ENCODE measurements at places on chromosomes 4 and X.

DNA sequence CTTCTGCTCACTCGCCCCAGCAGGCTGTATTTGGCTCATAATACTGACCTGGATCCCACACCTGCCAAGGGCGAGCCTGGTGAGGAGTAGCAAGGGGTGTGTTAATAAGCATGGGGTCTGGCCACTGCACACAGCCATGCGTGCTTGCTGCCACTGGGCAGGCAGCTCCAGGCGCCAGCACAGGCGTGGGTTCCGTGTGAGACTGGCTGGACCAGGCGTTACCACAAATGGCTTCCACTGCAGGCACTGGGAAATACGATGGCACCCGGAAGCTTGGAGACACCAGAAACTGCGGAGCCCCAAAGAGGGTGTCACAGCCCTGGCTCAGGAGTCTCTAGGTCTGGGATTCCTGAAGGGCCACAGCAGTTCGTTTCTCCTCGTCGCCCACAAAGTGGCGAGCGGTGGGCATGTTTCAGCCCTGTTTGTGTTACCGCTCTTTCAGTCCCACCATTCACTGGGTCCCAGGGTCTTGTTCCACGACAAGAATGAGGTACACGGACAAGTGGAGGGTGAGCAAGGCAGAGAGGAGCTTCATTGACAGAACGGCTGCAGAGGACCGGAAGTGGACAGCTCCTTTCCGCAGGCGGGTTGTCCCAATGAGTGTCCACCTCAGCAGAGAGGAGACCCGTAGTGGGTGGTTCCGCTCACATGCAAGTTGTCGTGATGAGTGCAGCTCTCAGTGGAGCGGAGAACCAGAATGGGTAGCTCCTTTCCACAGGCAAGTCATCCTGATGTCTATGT is 428.9 kb downstream of the EPHA5 start:
- DNase-seq, result no peak

DNA sequence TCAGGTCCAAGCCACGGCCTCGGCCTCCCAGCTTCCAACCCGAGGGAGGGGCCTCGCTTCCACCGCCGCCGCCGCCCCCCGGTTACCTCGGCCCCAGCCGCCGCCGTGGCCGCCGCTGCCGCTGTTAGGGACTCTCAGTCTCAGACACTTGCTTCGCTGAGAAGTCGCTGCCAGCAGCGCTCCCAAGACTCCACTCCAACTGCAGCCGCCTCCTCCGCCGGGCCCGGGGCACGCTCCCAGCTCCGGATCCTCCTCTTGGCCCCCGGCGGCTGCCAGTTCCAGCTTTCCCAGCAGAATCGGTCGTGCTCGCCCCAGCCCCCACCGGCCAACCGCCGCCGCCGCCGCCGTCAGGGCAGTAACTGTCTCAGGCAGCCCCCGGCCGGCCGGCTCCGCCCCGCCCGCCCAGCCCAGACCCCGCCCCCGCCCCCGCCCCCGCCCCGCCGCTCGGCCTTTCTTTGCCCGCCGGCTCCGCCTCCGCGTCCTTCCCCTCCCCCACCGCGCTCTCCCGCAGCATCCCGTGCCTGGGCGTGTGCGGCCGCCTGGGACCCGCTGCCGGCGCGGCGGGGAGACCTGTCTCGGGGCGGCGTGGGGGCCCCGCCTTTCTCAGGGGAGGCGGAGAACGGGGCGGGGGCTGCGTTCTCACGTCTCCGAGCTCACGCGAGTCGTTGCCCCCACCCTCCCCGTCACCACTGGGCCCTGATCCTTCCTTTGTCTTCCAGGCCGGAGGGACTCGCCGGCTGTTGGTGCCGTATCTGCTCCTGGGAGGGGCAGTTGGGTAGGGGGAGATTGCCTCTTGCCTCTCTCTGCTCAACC is at the start of gene ANKRD50:
Gene ANKRD50 (minus strand): TSS at position 361 of the 813 bp plus-strand sequence. CDS start 2,221 bp downstream, outside the sequence.
- DNase-seq, result peak; percentile 87

- DNase-seq, result no peak
Observed at GRCh38 chrX:46904626-46905025, 7.6 kb upstream of the JADE3 start.

GRCh38 chr4:147616849-147617172 is 386 bp upstream of the TMEM184C start:
- DNase-seq, result no peak

- no peak for DNase-seq
Observed at GRCh38 chr4:4595252-4595651, 53.4 kb upstream of the STX18 start.

DNA sequence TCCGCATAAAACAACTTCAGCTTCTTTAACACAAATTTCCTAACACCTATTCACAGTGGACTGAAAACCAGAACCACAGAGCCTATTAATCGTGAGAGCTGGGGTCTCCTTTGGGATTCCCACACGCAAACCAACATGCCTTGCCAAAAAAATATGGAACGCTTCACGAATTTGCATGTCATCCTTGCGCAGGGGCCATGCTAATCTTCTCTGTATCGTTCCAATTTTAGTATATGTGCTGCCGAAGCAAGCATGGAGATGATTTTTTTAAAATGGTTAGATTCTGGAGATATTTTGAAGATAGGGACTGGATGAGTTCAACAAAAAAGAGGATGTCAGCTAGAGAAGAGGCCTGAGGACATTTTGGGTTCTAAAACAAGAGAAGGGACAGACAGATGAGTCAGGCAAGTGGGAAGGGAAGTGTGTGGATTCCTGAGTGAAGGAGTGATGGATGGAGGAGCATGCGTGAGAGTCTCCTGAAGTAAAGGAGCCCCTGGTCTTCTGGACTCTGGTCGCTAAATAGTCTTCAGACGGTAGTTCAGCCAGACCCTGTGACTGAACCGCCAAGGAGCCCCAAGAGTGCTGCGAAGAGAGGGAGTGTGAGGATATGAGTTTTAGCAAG is 9.5 kb upstream of the GATA1 start:
- DNase-seq, result no peak

DNA sequence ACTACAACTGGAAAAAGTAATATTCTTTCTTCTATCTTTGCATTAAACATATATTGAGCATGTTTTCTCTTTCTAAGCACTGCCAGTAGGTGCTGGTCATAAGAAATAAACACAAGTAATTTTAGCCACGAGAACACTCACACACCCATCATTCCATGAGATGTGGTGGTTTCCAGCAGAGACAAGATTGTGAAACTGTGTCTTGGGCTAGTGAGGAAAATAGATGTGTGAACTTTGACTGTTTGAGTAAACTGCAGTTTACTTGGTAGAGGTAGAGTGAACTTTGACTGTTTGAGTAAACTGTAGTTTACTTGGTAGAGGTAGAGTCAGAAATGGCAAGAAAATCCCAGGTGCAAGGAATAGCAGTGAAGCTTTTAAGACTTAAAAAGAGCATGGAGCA is 300.9 kb upstream of the HS3ST1 start:
- DNase-seq, result no peak

DNA sequence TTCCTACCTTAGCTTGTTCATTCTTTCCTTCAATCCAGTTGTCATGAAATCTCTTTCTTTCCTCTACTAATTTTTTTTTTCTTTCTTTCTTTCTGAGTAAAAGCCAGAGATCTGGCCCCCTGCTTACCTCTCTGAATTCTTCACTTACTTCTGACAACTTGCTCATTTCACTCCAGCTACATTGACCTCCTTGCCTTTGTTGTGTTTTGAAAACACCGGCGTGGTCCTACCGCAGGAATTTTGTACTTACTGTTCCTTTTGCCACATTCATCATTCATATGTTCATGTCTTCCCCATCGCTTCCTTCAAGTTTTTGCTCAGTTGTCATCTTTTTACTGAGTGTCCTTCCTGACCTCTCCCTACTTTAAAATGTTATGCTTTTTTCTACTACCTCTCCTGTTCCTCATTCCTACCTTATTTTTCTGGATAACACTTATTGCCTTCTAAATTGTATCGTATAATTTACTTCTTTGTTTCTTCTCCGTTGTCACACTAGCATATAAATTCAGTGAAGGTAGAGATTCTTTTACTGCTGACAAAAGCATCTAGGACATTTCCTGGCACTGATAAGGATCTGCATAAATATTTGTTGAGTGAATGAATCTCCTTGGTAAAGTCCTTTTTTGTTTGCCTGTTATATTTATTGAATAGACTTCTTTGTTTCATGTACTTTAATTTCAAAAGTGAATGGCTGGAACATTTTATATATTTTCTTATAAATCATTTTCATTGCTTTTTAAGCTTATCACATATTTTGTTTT is 74.4 kb downstream of the NFKB1 start:
- no peak for DNase-seq

- DNase-seq, result no peak
Observed at GRCh38 chrX:120664081-120664480, 34.2 kb upstream of the C1GALT1C1 start.

- no peak for DNase-seq
Observed at GRCh38 chr4:126221282-126221681, 906.5 kb downstream of the FAT4 start.

DNA sequence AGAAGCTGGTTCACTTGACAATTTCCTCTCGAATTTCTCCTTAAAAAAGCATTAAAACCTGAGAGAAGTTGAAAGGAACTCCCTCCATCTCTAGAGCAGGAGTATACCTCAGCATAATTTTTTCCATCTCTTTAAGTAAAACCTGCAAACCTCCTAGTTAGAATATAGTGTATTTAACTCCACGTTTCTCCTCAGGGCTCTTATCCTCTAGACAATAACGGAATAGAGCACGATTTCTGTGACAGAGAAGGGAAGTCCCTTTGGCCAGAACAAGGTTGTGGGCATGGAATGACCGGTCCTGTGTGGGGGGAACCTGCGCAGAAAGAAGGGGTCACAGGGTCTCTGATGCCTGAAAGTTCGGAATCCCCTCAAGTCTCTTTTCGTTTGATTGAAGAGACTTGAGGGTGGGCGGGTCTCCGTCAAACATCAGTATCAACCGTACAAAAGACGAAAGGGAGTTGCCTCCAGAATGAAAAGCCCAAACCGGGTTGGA is 697 bp downstream of the ZNF280C start:
- no peak for DNase-seq

- no peak for DNase-seq
Observed at GRCh38 chr4:142544039-142544438, 302.1 kb downstream of the INPP4B start.

- DNase-seq, result no peak
Observed at GRCh38 chr4:98509721-98510120, 148.7 kb downstream of the TSPAN5 start.

DNA sequence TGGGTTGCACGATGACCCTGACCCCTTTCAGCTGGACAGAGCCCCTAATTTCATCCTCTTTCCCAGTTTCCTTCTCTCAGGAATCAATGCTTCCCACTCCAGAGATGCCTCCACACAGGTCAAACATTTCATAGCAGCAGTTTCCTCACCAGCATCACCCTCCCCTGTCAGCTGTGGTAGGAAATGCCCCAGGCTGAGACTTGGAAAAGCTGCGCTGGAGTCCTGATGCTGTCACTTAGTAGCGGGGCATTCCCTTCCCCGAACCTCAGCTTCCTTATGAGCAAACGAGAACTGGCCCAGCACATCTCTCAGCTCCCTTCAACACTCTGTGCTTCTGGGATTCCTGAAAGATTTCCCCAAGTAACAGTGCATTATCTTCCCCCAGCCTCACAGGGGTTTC is 2.7 kb downstream of the GJB1 start:
- DNase-seq, result no peak

GRCh38 chr4:139978692-139979091 is 175.3 kb downstream of the MAML3 start:
- DNase-seq, result no peak

DNA sequence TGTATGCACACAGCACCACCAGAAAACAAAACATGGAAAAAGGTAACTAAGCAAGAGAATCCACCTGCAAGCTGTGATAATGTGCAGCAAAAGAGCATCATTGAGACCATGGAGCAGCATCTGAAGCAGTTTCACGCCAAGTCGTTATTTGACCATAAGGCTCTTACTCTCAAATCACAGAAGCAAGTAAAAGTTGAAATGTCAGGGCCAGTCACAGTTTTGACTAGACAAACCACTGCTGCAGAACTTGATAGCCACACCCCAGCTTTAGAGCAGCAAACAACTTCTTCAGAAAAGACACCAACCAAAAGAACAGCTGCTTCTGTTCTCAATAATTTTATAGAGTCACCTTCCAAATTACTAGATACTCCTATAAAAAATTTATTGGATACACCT is 90.2 kb downstream of the TET2 start:
- DNase-seq, result no peak

GRCh38 chr4:30172416-30172815 is 547.8 kb upstream of the PCDH7 start:
- no peak for DNase-seq

DNA sequence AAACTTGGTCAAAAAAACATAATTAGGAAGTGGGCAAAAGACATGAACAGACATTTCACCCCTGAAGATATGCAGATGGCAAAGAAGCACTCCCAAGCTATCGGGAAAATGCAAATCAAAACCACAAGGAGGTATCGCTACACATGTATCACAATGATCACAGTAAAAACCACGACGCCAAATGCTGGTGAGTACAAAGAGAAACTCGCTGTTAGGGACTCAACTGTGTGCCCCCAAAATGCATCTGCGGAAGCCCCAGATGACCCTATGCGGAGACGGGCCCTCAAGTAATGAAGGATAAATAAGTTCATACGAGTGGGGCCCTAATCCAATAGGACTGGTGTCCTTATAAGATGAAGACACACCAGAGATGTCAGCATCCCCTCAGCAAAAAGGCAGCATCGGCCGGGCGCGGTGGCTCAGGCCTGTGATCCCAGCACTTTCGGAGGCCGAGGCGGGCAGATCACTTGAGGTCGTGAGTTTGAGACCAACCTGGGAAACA is 10.2 kb downstream of the GAK start:
- DNase-seq, result no peak

DNA sequence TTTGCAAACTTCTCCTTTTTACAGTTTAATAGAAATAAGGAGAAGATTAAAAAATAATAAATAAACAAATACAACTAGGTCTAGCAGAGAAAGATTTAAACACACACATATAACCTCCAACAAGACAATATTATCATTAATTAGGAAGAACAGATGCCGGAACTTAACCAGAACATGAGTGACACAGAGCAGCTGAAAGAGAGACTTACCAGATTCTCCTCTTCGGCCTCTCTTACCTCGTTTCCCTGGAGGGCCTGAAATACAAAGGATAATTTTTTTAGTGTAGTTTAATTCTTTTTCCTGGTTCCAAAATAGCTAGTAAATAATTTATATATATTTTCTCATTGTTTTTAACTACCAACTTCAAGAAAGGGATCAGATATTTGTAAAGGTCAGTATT is 252.5 kb downstream of the COL25A1 start:
- no peak for DNase-seq

GRCh38 chr4:186606591-186606992 is 51.2 kb upstream of the MTNR1A start:
- no peak for DNase-seq

DNA sequence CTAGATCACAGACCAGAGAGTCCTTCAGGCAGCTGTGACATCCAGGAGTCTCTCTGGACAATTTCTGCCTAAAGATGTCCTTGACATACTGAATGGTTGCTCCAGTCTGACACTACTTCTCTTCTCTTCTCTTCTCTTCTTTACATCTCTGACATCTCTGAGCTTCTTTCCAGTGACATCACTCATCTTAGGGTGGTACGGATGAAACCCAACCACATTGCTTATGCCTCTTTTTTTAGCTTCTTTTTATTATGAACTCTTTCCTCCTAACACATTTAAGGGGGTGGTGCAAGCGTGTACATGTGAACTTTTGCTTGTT is 39.4 kb upstream of the IRF2 start:
- DNase-seq, result no peak

- no peak for DNase-seq
Observed at GRCh38 chrX:71609095-71609750, 9.1 kb downstream of the CXCR3 start.

- no peak for DNase-seq
Observed at GRCh38 chrX:7960246-7960645, 33.0 kb upstream of the PNPLA4 start.
